Activated naive CD8-positive, alpha-beta T cell treated with anti-CD3 and anti-CD28 coated beads, Interleukin-2, amount 10 ng/mL, durations not matched to agents 7 days and 5 days (primary cell): ENCODE measurements at places on chromosomes 2 and 18.

- DNase-seq: peak; percentile 82
Measured at GRCh38 chr2:200812122-200813022, 662 bp downstream of the BZW1 start.

DNA sequence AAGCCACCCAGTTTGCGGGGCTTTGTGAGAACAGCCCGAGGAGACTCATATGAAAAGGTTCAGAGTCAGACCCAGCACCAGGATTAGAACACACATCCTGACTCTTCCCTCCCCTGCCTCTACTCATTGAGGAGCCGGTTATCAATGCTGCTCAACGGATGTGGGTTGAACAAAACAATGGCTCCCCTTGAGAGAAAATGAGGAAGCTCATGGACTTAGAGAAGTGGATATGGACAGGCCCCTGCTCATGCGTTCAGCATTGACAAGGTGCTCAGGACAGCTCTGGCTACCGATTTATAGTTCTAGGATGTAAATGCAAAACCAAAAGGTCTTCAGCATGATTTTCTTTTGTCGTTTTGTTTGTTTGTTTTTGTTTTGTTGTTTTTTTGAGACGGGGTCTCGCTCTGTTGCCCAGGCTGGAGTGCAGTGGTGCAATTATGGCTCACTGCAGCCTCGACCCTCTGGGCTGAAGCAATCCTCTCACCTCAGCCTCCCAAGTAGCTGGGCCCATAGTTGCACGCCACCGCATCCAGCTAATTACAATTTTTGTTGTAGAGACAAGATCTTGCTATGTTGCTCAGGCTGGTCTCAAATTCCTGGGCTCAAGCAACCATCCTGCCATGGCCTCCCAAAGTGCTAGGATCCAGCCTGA is 32.0 kb upstream of the AGAP1 start:
- DNase-seq: no peak

DNA sequence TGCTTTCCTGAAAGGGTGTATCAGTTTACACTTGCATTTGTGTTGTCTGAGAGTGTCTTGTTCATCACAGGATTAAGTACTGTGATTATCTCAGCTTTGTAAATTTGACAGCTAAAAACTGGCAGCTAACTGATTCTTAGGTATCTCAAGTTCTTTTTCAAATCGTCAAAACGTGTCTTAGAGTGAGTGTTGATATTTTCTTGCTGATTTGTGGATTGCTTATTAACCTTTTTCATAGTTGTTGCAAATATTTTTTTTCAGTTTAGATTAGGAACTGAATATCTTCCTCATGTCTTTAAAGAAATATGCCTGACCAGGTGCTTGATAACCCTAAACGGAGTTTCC is 41.9 kb downstream of the LRRFIP1 start:
- no peak for DNase-seq

GRCh38 chr18:75052475-75052874 is 156.5 kb downstream of the PTGR3 start:
- no peak for DNase-seq

- no peak for DNase-seq
Measured at GRCh38 chr2:43190311-43191052, 35.9 kb downstream of the ZFP36L2 start.

DNA sequence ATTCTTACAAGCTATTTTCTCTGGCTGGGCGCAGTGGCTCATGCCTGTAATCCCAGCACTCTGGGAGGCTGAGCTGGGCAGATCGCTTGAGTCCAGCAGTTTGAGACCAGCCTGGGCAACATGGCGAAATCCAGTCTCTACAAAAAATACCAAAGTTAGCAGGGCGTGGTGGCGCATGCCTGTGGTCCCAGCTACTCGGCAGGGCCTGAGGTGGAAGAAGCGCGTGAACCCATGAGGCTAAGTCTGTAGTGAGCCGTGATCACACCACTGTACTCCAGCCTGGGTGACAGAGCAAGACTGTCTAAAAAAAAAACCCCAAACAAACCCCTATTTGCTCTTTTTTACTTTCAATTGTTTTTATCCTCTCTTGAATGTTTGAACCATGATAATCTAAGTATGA is 37.0 kb downstream of the PPP4R1 start:
- no peak for DNase-seq

- peak; percentile 41 for DNase-seq
Measured at GRCh38 chr2:121650315-121650930, 1.2 kb upstream of the CLASP1 start.

DNA sequence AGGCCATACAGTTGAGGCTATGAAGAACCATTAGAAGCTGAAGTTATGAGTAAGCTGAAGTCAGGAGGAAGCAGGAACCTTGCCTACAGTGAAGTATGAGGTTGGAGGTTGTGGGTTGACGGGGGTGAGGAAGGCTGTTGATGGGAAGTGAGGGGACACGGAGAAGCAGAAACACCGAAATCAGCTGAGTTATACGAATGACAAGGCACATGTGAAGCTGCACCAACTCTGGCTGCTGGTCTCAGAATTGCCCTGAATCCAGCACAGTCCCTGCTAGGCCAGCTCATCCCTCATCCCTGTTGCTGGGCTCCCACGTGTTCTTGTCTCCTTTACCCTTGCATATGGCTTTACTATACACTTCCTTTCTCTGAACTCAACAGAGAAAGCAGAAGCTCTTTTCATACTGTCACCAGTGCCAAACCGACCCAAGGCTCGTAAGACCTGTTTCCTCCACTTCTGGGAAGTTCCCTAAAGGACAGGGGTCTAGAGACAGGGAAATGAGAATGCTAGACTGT is 9.2 kb upstream of the TMEM247 start:
- DNase-seq: no peak

DNA sequence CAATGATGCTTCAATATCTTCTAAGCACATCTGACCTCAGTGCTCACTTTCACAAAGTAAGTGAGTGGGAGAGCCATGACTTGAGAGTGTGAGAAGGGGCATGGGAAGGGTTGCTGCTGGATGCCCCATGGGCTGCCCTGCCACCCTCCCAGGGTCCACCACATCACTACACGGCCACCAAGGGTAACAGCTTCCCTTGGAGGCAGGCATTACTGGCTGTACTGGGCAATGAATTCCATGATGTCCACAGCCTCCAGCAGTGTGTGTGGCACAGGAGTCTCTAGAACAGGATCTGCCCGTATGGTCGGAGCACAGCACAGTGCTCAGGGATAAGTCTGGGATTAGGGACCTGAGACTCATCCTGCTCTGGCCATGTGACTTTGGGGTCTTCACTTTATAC is 481.0 kb upstream of the MYT1L start:
- no peak for DNase-seq

GRCh38 chr18:51614033-51614432 is 416.6 kb upstream of the MEX3C start:
- DNase-seq: no peak

DNA sequence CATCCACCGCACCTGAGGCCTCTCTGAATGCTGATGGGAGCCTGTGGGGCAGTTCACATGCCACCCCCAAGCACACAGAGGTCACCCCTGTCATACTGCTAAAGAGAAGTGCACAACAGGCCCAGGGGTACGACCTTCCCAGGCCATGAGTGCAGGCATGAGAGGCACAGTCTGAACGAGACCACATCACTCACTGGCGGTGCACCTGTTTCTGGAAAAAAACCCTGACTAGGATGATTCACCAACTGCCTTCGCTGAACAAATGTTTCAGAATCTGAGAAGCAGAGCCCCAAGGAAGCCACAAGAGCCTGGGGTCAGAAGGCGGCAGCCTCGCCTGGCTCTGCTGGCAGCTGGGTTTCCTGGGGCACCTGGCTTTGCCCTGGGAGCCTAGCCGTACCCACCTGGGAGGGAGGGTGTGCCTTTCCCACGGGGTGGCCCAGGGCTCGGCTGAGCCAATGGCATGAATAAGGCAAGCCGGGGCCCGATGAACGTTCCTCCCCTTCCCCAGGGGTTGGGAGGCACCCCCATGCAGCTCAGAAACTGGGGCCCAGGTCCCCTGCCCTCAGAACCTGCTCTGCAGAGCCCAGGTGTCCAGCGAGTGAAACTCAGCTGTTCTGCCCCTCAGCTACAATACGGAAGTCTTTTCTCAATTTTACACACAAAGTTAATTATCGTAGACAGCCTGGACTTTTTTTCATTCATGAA is 73.8 kb downstream of the HDAC4 start:
- peak; percentile 72 for DNase-seq

- DNase-seq: no peak
Measured at GRCh38 chr2:188380280-188380679, 88.6 kb downstream of the GULP1 start.

- DNase-seq: no peak
Measured at GRCh38 chr2:69701100-69701945, 40.6 kb upstream of the ANXA4 start.

DNA sequence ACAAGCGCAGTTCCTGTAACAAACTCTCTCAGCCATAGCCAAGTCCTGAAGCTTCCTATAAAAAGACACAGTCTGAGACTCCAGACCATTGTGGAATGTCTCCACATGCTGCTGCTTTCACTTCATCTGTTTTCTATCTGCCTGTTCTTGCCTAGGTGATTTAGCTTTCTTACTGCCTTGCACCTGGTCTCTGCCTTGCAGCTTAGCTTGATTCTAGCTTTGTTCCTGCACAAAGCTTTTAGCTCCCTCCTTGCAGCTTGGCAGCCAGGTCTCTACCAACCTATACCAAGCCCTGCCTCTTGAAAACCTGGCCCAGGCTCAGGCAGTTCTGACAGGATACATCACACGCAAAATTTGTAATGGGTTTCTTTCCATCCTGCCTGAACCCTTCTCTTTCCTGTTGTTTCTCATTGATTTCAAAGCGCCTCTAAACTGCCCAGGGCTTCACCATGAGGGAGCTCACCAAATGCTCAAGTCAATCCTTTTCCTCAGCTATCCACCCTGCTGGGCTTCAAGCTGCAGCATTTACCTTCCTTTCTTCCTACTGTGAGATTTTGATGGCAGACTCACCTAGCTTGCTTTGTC is 941.3 kb upstream of the NXPH2 start:
- no peak for DNase-seq

DNA sequence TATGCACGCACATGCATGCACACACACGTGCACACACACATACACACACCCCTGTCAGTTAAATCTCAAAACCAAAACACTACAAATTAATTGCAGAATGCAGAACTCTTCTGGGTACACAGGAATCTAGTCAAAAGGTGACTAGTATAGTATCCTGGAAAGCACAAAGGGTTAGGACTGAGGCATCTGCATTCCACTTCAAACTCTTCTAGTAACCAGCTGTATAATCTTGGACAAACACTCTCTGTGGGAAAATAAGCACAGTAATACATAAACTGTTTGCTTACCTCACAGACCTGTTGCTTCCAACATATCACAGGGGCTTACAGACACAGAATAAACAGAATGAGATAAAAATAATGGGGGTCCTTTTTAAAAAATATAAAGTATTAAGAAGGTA is 49.1 kb downstream of the TTC21B start:
- no peak for DNase-seq

GRCh38 chr2:160338901-160339685 is 139.0 kb upstream of the ITGB6 start:
- no peak for DNase-seq

GRCh38 chr2:48900321-48901014 is 144.9 kb upstream of the LHCGR start:
- no peak for DNase-seq

- no peak for DNase-seq
Measured at GRCh38 chr18:46461993-46462392, 195.0 kb downstream of the LOXHD1 start.

DNA sequence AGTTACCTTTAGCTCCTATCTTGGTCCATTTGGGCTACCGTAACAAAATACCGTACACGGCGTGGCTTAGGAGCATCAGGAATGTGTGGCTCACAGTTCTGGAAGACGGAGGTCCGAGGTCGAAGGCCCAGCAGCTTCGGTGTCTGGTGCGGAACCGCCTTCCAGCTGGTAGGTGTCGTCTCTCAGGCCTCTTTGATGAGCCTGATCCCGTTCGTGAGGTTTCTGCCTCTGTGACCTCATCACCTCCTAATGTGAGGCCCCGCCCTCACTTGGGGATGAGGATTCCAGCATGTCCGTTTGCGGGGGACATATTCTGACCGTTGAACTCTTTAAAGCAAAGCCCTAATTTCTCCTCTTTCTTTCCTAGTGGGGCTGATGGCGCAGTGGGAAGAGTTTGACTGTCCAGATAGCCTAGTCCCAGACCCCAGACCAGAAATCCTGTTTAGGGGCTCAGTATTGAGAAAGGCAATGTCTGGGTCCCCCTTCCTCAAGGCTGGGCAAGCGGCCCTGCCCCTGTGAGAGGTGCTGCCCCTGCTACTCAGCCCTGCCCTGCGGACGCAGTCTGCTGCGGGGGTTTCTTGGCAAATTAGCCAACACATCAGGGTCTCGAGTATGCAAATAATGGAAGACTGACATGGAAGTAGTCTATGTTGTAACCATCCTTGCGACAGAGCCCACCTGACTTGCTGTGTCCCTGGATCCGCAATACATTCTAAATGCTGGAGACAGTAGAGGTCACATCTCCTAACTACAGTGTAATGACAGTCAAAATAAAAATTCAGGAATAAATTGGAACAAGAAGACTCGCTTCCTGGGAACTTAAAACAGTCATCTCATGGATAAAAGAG is 128.0 kb downstream of the ASB1 start:
- no peak for DNase-seq

DNA sequence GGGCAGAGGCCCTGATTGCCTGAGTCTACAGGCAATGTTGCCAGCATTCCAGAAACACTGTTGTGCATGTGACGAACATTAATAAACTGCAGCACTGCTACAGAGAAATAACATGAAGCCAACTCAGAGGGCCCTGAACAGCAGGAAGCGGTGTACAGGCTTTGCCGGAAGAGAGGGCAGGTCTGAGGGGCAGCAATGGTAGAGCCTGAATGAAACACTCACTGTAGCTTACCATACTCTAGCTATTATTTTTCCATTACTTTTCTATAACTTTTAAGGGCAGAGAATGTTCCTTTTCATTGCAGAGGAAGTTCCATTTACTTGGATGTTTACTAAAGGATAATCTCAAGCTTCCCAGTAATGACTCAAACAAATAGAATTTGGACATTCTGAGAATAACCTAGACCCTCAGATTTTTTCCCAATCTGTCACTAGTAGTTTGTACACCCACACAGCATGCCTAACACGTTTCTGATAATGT is 150.4 kb downstream of the MTX2 start:
- DNase-seq: no peak

DNA sequence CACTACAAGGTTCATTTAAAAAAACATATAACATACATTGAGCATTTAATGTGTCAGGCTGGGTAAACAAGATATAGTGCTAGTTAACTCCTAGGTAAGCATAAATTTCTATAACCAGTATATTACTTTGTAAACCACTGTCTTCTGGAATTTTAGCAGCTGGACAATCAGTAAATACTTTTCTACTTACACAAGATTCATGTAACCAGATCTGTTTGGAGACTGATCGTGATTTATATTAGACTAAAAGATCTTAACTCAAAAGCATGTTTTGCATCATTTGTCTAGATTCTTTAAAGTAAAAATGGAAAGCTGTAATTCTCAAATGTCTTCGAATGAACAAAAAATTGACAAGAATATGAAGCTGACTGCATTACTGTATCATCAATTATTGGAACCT is 941 bp upstream of the SGO2 start:
- DNase-seq: no peak

GRCh38 chr2:23635442-23636340 is 250.7 kb downstream of the KLHL29 start:
- no peak for DNase-seq
